ENCODE measurements at places on chromosomes 5 and 9.

DNA sequence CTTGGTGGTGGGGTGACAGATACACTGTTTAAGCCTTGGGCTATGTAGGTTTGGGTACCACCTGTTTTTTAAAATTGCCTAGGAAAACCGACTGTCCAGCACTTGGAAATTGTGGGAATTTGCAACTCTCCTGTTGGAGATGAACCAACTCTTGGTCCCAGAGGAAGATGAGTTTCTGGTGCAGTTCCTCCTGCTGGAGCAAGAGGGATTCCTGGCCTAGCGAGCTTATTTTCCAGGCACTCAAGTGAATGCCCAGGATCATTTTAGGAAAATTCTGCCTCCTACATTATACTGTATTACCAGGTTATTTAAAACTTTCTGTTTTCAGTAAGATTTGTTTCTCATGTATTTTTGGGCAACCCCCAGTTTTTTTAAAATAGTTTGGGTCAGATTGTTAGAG is 33.7 kb downstream of the AP3S1 start:
- no peak for DNase-seq

DNA sequence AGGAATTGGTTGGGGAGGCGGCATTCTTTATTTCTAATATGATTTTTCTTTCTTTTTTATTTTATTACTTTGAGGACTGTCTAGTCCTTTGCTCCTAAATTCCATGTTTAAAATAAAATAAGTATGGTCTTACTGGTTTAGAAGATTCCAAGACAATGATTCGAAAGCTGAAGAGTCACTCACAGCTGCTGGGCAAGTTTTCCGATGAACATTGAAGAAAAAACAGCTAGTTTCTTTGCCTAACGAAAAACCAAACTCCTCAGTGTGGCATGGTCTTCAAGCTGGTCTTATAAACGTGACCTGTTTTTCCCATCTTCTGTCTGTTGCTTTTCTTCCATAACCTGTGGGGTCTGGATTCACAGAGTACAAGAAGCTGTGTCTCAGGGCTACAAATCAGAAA is 25.1 kb downstream of the ZNF474 start:
- no peak for DNase-seq

GRCh38 chr5:168162464-168162863 is 129.0 kb upstream of the WWC1 start:
- no peak for DNase-seq

GRCh38 chr5:85168474-85168873 is 783.8 kb upstream of the EDIL3 start:
- no peak for DNase-seq

GRCh38 chr9:75087289-75087823 is 599 bp downstream of the NMRK1 start:
- DNase-seq: peak; percentile 30

Measured in stimulated activated CD8-positive, alpha-beta memory T cell treated with anti-CD3 and anti-CD28 coated beads, Interleukin-12 subunit alpha, Interleukin-12 subunit beta, amount 100 ng/mL, for 1 hour (primary cell).